ENCODE measurements at places on chromosomes 2 and 18.

DNA sequence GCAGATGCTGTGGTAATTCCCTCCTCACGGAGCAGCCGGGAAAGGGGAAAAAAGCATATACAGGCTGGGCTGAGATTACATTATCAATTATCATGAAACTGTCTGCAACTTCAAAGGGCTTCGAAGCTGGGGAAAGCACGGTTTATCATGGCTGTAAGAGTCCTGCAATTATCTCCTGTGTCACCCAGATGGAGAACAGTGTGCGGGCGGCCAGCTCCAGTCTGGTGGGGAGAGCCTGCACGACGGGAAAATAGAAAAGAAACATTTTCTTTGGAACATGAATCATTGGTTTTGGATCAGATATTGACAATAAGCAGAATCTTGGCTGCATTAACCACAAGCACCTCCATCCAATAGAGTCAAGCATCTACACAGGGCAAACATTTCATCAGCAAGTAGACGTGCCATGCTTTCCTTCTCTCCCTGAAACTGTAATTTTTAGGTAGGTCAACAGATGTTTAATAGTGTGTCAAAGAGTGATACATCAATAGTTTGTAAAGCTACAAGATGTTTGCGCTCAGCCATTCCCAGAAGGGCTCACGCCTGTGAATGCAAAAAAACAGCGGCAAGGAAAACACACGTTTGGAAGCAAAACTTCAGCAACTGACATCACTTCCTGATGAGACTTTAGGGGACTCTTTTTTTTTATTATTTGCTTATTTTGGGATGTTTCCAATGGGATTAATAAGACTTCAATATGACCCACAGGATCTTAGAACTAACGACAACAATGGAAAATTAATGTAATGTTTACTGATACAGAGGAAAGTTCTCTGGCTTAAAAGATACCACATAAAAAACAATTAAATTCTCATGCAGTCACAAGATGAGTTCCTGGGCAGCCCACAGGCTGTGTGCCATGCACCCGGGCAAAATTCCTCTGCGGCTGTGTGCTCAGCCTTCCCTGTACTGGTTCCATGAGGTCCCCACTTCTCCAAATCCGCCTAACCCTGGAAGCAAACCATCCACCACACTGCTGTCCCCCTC lies 111.0 kb upstream of the SALL3 start:
- DNase-seq = no peak

DNA sequence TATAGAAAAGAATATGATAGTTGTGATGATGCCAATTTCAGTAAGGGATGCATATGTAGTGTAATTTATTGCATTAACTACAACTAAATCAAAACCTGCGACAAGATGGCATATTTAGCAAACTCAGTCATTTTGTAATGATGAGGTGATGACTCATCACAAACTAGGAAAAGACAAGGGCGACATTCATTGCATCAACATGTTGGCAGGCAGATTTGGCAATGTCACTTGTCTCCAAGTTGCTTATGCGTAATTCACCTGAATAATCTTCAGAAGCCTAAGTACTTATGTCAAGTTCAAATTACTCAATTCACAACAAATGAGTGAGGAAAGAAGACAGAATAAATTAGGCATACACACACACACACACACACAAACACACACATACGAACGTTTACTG lies 273.2 kb upstream of the RGPD4 start:
- DNase-seq = peak; percentile 23

- DNase-seq = peak; percentile 49
These were observed 158.9 kb upstream of the FN1 start for GRCh38 chr2:215594766-215595165.

DNA sequence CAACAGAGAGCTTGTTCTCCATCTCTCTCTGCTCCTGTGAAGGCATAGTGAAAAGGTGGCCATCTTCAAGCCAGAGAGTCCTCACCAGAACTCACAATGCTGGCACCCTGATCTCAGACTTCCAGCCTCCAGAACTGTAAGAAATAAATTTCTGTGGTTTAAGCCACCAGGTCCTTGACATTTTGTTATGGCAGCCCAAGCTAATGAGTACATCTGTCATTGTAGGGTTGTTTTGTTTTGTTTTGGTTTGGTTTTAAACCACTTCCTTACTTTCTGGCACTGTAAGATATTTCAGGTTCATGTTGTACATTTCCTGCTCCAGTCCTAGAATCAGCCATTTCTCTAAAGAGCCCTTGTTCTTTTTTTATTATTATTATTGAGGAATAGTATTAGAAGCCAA lies 171.2 kb downstream of the CPS1 start:
- no peak for DNase-seq

- DNase-seq = peak; percentile 97
These were observed 91.0 kb downstream of the CTIF start for GRCh38 chr18:48629730-48630324.

DNA sequence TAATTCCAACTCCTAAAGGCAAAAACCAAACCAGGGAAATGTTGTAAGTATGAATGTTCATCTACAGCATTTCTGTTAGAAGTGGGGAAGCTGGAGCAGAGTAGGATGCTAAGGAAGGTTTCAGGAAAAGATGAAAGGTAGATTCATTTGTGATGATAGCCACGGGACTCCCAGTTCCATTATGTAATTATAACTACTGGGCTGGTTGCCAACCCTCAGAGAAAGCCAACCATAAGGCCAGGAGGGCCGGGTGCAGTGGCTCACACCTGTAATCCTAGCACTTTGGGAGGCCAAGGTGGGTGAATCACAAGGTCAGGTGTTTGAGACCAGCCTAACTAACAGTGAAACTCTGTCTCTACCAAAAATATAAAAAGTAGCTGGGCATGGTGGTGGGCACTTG lies 288.9 kb upstream of the ETAA1 start:
- DNase-seq = no peak

DNA sequence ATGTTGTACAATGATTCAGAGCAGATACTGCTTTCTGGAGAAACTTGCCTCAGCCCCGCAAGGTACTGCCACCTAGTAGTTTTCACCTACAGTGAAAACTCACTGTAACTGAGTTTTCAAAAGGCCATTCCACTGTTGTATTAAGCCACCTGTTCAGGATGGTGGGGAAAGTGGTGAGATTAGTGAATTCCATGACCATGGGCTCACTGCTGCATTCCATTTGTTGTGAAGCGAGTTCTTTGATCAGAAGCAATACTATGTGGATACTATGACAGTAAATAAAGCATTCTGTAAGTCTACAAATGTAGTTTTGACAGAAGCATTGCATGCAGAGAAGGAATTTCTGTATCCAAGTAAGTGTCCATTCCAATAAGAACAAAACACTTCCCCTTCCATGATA lies 113.6 kb downstream of the LAMA3 start:
- DNase-seq = no peak

DNA sequence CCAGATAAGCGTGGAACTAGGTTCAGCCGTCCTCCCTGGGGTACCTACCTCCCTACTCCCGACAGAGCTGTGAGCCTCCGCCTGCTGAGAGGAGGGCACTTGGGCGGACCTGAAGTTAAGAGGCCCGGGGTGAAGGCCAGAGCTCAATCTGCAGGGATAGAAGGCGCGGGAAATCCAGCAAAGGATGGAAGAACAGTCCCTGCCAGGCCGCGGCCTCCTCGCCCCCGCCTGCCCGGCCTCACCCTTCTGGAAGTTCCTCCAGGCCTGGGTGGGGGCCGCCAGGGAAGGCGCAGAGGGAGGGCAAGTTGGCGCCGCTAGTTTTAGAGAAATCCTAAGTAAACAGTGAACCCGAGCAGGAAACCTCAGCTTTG lies 13.0 kb downstream of the EN1 start:
- DNase-seq = no peak

DNA sequence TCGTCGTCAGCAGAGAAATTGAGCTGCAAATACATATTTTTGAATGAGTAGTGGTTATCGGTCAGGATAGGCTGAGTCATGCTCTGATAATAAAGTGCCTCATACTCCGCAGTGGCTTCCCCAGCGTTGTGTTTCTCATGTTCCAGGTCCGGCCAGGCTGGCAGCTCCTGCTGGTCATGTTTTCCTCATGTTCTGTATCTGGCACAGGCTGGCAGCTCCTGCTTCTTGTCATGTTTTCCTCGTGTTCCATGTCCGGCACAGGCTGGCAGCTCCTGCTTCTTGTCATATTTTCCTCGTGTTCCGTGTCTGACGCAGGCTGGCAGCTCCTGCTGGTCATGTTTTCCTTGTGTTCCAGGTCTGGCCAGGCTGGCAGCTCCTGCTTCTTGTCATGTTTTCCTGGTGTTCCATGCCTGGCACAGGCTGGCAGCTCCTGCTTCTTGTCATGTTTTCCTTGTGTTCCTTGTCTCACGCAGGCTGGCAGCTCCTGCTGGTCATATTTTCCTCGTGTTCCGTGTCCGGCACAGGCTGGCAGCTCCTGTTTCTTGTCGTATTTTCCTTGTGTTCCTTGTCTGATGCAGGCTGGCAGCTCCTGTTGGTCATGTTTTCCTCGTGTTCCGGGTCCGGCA lies 148.9 kb downstream of the ATP9B start:
- peak; percentile 33 for DNase-seq

DNA sequence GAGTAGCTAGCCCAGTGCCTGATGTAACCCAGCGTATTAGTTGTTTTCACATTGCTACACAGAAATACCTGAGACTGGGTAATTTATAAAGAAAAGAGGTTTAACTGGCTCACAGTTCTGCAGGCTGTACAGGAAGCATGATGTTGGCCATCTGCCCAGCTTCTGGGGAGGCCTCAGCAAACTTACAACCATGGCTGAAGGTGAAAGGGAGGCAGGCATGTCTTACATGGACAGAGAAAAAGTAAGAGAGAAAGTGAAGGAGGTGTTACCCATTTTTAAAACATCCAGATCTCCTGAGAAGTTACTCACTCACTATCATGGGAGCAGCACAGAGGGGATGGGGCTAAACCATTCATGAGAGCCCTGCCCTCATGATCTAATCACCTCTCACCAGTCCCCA lies 6.1 kb upstream of the CYRIA start:
- peak; percentile 80 for DNase-seq

DNA sequence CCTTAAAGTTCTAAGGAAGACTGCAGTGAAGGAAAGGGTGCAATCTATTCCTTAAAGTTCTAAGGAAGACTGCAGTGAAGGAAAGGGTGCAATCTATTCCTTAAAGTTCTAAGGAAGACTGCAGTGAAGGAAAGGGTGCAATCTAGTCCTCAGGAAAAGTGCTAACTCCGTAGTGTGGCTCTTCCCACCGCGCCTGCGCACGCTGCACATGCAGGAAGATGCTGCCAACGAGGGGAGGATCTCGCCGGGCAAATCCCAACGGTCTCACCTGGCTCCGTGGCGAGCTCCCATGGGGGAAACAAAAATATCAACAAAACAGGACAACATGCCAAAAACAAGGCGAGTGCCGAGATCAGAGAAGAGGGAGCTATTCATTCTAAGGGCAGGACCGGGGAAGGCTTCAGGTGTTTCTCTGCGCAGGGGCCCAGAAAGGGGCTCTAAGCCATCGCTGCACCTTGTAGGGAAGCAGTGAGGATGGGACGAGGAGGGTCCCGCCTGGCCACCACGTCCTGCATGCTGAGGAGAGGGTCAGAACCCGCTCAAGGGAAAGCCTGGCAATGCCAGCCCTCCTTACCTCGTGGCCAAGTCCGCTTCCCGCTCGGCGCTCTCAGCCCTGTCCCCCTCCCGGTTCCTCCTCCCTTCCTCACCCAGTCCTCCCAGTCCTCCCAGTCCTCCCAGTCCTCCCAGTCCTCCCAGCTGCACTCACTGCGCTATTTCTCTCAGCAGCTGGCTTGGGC lies 24.5 kb downstream of the TIMM21 start:
- DNase-seq = no peak

DNA sequence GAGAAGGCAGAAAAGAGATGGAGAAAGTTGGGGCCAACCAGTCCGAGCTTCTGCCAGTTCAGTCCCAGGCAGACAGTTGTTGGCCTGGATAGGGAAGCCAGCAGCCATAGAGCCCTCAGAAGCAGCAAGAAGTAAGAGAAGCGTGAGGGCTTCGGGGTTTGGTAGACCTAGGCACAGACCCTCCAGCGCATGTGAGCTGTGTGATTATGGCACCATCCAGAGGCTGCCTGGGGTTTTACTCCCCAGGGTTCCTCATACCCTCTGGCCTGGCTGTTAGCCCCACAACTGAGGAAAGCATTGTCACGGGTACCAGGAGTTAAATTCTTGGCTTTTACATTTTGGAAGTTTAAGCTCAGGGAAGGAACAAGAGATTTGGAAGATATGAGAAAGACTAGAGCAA lies 93.7 kb upstream of the RAB6C start:
- no peak for DNase-seq

- peak; percentile 80 for DNase-seq
These were observed 467.0 kb upstream of the RAB12 start for GRCh38 chr18:8142131-8142711.

DNA sequence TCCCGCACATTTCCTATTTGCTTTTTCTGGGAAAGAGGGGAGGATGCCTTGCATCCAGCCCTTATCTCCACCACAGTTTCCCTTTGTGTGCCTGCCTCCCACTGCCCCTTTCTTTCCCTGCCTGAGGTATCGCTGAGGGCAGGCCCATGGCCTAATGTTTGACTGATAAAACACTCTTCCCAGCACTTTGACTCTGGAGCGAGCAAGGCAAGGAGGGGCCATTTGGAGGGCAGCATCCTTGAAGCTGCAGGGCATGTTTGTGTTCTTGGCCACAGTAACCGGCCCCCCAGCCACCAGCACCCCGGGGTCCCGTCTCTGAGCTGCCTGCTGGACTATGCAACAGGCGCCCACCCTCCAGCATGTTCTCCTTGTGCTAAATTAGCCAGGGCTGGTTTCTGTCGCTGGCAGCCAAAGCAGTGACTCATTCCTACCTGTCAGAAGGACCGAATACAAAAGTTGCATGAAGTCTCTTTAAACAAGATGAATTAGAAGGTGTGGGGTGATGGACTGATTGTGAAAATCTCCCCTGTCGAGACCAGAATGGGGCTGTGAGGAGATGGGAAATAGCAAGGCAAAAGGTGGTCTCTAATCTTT lies 50.7 kb downstream of the BCL2L11 start:
- DNase-seq = no peak

DNA sequence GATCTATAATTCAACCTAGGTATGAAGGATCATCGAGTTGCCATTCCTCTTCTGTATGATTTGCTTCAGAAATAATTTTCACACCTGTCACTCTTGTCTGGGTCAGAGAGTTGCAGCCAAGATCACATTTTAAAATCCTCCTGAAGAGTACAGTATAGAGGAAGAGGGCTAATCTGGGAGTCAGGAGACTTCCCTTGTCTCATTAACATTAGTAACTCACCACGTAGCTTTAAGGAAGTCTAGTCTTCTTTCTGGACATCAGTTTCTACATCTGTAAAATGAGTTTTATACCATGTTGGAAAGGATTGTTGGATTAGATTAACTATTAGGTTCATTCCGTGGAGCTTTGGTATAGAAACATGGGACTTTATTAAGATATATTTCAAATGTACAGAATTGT lies 109.4 kb downstream of the TDRD15 start:
- no peak for DNase-seq

DNA sequence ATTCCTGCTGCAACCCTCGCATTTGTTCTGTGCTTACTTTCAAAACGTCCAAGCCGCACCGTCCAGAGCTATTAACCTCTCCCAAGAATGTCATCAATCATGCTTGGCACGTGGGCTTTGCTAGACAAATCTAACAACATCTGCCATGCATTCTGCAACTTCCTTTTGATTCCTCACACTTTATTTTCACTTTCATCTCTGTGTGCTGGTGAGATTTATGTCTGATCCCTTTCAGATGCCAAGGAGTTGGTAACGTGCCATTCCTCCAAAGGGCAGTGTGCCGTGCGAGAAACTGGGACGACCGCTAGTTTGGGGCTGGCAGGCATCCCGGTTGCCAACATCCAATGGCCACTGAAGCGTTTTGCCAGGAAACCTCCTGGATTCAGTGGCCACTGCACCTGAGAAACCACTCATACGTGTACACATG lies 230.0 kb upstream of the PARD3B start:
- peak; percentile 20 for DNase-seq

GRCh38 chr18:46678785-46679399 lies 21.9 kb upstream of the LOXHD1 start:
- DNase-seq = no peak

- DNase-seq = no peak
These were observed 216.8 kb downstream of the EIPR1 start for GRCh38 chr2:3160751-3161330.
